ENCODE measurements at places on chromosomes 4 and X.

GRCh38 chr4:39353478-39354253 is 12.5 kb downstream of the RFC1 start:
- peak; percentile 51 for DNase-seq

- DNase-seq = no peak
Measured at GRCh38 chr4:86619656-86620055, 25.5 kb downstream of the PTPN13 start.

- no peak for DNase-seq
Measured at GRCh38 chrX:22855693-22856092, 144.1 kb upstream of the DDX53 start.

DNA sequence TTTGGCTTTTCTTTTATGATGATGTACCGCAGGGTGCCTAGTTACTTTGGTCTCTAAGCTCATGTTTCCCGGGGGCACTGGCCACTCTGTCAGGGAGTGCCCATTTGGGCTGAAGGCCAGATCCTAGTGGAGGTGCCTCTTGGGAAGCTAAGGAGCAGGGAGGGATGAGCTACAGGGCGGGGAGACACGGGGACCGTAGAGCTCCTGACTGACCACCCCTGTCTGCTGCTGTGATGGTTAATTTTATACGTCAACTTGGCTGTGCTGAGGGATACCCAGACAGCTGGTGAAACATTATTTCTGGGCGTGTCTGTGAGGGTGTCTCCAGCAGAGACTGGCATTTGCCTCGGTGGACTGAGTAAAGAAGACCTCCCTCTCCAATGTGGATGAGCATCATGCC is 24.9 kb upstream of the CLDN24 start:
- DNase-seq = no peak

DNA sequence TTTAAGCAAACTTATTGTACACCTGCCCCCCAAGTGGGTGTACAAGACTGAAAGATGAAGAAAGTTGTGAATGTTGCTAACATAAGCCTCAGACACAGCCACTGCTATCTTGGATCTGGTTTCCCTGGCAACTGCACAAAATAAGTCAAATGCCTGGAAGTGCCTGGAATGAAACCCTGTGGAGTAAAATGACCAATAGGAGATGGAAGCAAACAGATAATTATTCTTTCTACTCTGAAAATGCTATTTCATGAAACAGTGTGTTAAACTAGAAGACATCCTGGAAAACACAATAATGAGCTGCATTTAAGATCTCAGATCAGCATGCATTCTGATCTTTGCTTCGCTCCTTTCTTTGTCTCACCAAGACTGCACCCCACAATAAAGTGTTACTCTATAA is 1016.0 kb downstream of the ARAP2 start:
- DNase-seq = no peak

GRCh38 chrX:3176439-3176820 is 135.2 kb downstream of the ARSF start:
- no peak for DNase-seq

- no peak for DNase-seq
Measured at GRCh38 chrX:103250977-103251376, 4.0 kb downstream of the TCEAL8 start.

DNA sequence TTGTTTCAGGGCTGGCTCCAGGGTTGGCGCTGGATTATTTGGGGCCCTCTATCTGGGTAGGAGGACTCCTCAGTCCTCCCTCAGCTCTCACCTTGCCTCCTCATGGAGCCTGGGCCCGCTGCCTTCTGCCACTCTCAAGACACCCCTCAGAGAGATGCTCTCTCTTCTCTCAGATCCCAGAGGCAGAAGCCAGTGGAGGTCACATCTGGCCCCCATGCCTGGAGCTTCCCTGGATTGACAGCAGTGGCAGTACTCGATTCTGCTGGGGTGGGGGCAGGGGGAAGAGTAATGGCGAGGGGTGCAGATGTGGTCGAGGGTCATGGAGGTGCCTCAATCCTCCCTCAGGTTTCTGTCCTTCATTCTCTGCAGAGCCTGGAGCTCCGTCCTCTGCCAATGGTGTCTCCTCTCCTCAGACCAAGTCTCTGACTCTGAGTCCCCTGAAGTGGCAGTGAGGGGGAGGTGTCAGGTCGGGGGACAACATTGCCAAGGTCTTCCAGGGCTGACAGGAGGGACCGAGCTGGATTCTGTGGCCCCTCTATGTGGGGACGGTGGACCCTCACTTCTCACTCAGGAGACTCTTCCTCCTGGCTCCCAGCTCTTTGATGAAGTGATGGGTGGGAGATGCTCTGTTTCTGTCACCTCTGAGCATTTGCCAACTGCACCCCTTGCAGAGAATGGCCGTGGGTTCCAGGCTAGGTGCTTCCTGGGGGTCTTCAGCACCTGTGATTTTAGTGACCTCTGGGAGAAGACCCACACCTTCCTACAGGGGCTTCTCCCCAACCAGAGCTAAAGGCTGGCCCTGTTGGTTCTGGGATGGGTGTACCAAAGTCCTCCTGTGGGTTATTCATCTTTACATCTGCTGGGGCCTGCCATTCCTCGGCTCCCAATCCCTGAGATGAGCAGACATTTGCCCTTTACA is 10.9 kb upstream of the HSFX1 start:
- no peak for DNase-seq

GRCh38 chr4:2064276-2064991 is 5.3 kb downstream of the NAT8L start:
- no peak for DNase-seq

- DNase-seq = no peak
Measured at GRCh38 chrX:1215123-1215823, 2.8 kb upstream of the CRLF2 start.

- DNase-seq = no peak
Measured at GRCh38 chr4:21649391-21650090, 299.0 kb downstream of the KCNIP4 start.

GRCh38 chrX:11380187-11380844 is 87.1 kb downstream of the AMELX start:
- DNase-seq = no peak

DNA sequence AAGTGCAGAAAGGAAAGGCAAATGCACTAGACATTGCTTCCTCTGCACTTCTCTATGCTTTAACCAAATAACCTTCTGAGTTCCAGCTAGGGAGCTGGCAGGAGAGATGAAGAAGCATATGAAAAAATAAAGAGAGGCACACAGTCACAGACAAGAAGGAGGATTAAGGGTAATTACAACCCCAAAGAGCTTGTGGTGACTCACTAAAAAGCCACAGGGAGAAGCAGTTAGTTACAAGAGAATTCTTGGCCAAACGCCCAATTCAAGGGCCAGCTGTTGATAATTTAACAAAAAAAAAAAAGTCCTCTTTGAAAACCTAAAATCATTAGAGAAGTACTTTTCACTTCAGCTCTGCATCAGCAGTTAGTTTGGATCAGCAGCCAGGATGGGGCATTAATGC is 478.0 kb downstream of the KCNIP4 start:
- no peak for DNase-seq

GRCh38 chrX:148541584-148541940 is 41.1 kb downstream of the AFF2 start:
- DNase-seq = no peak

DNA sequence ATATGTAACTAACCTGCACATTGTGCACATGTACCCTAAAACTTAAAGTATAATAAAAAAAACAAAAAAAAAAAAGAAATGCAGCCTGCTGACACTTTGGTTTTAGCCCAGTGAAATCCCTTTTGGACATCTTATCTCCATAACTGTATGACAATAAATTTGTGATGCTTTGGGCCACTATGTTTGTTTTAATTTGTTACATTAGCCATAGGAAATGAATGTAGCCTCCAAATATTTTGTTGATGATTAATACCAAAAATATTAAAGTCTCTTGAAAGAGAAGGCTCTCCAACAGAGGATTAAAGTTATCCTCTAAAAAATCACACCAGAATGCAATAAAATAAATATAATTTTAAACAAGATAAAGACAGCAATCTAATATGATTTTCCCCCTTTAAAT is 852.7 kb upstream of the SLIT2 start:
- no peak for DNase-seq

- DNase-seq = no peak
Measured at GRCh38 chr4:123403080-123403604, 6.5 kb downstream of the SPRY1 start.

DNA sequence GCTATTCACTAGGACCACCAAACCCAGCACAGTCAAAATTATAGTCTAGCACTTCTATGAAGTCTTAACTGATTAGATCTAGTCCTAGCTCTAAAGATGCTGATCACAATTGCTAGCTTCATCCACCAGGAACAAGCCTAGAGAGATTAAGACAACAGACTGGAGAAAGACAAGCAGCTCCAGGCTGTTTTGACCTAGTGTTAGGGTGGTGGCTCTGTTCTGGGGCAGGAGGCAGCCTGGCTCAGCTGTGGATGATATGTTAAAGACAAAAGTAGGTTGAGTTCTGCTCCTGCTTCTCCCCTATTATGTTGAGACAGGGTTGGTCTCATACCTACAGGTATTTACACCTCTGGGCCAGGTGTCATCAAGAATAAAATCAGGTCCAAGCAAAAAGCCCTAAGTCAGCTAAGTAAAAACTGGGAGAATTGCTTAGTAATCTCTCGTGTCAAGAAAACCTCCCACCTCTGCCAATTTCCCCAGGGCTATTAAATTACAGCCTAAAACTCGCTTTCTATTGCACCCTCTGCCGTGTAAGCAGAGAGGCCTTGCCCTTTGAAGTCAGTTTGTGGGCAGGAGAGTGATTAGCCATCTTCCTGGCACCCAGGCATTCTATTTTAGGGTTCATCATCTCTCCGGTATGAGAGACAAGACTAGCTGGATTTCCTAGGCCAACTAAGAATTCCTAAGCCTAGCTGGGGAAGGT is 39.9 kb downstream of the RAB40AL start:
- no peak for DNase-seq

DNA sequence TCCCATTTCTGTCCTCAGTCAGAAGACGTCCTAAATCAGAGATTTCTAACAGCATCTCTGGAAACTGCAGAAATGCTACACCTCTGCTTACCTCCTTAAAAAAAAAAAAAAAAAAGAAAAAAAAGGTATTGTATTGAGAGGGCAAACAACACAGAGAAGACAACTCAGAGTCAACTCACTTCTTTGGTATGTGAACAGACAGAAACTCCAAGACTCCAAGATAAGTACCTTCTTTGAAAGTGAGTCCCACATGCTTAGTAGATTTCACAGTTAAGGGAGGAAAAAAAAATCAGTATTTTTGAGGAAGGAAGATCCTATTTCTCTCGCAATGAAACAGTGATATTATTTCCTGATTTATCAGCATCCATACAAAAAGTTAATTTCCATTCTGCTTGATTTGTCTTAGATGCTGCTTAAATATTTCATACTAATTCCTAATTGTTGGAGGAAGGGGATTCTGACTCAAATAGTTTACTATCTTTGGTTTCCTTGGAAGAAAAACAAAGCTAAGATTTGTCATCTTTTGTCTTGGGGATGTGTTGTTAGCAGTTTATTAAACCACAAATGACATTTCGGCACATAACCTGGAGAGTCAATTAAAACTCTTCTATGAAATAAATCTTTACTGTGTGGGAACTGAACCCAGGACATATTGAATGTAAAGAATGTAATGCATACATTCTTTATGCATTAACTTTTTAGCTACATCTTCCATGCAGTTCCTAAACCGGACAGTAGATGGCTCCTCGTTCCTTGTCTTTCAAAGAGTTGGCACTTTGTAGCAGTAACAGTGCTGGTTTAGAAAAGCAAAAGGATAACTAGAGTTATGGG is 4.7 kb downstream of the RASGEF1B start:
- DNase-seq = peak; percentile 73

DNA sequence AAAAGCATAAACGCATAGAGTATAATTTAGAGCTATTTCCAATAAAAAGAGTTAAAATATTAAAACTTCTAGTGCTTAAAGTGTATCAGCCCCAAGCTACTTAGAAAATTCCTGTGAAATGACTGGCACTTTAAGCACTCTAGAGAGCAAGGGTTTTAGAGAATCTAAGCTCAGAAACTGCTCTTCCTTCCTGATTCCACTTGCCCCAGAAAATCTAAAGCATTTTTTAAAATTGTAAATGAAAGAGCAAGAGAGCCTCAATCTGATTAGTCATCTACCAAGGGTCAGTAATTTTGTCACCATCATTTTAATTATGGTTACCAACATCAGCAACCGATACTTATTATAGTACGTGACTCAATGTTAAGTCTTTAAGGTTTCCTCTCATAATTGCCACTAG is 25.0 kb downstream of the CTPS2 start:
- DNase-seq = no peak

GRCh38 chrX:149531599-149531998 is 9.2 kb upstream of the EOLA1 start:
- no peak for DNase-seq

- no peak for DNase-seq
Measured at GRCh38 chr4:162791226-162791625, 375.5 kb downstream of the NAF1 start.

- DNase-seq = no peak
Measured at GRCh38 chr4:113618205-113618604, 143.3 kb downstream of the CAMK2D start.

DNA sequence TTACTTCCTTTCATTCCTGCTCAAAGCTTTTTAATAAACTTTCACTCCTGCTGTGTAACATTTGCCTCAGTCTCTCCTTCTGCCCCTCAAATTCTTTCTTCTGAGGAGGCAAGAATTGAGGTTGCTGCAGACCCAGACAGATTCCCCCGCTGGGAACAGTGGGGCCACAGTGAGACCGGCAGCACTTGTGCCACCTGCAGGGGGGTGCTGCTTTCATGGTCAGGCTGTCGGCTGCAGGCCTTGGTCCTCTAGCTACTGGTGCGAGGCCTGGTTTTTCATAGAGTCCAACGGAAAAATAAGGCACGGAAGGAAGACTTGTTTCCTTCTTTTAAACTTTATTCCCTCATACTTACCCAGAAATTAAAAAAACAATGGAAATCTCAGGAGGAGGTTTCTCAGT is 296.7 kb downstream of the NR3C2 start:
- no peak for DNase-seq

DNA sequence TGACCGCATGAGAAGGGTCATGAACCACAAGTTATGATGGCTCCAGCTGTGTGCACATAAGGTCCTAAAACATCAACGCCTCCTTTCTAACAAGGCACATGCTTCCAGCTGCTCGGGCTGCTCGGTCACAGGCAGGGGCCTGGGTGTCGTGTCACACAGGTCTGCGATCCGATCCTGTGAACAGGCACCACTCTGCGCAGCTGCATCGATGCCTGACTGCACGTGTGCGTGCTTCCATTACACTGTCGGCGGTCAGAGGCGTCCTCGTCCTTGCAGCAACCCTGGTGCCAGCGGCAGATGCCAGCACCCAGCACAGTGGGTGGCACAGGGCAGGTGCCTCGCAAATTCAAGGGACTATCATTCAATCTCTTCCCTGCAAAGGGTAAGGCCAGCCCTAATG is 23.9 kb downstream of the ZFYVE28 start:
- no peak for DNase-seq

GRCh38 chr4:98399915-98400314 is 138.7 kb downstream of the RAP1GDS1 start:
- DNase-seq = no peak

DNA sequence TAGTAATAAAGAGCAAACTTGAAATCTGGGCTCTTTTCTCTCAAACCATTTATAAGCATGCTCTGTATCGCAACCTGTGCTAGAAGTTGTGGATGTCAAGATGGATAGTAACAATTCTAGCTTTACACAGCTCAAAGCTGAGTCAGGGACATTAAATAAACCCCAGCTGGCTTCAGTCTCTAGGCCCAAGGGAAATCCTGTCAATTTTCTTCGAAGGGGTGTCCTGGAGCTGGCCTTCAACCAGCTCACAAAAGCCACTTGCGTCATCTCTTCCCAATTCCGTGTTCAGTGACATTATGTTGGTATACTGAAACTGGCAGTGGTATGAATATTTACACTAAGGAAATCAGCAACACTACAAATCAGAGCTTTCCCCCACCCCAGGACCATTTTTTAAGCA is 89.8 kb upstream of the PRKG2 start:
- DNase-seq = no peak

Measured in activated T-cell treated with anti-CD3 and anti-CD28 coated beads, Interleukin-2, amount 50 U/mL, for 72 hours (primary cell).